Activated CD4-positive, CD25-positive, alpha-beta regulatory T cell treated with anti-CD3 and anti-CD28 coated beads, Interleukin-2, amount 50 U/mL, for 24 hours (primary cell): ENCODE measurements at places on chromosomes 16 and 17.

- ATAC-seq, result no peak
Observed at GRCh38 chr17:57308543-57309186, 52.3 kb downstream of the MSI2 start.

DNA sequence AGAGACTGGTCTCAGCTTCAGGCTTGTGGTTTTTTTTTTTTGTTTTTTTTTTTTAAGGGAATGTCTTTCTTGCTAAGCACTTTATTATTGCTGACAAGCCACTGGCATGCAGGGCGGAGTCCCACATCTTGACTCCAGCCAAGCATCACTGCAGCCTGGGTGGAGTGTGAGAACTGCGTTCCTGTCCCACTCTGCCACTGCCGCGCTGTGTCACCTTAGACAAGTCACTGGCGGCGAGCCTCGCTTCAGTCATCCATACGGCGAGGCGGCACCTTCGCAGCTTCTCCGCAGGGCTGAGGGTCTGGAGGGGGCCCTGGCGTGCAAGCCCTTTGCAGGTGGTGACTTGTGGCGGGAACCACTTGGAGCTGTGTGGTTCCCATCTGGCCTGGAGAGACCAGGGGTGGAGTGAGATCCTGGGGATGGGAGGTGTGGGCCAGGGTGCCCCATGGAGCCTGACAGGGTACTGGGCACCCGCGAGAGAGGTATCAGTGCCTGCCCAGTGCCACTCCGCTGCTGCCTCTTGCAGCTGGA lies 99.1 kb upstream of the CIBAR2 start:
- ATAC-seq, result no peak

GRCh38 chr17:5485270-5486205 lies at the start of gene DERL2:
DERL2 (minus strand) TSS chr17:5486178; CDS start chr17:5486161, 17 bp downstream.
- peak; percentile 3 for ATAC-seq

- ATAC-seq, result no peak
Observed at GRCh38 chr17:1730326-1731193, 6.1 kb downstream of the WDR81 start.

GRCh38 chr16:87918338-87918737 lies 18.0 kb downstream of the CA5A start:
- no peak for ATAC-seq

GRCh38 chr16:80092681-80093080 lies 448.1 kb upstream of the DYNLRB2 start:
- ATAC-seq, result no peak

- no peak for ATAC-seq
Observed at GRCh38 chr17:28612936-28613872, 781 bp downstream of the RSKR start.

- ATAC-seq, result no peak
Observed at GRCh38 chr17:75683583-75683982, 16.4 kb downstream of the SAP30BP start.

GRCh38 chr17:18978655-18979054 lies 25.9 kb downstream of the FAM83G start:
- no peak for ATAC-seq

DNA sequence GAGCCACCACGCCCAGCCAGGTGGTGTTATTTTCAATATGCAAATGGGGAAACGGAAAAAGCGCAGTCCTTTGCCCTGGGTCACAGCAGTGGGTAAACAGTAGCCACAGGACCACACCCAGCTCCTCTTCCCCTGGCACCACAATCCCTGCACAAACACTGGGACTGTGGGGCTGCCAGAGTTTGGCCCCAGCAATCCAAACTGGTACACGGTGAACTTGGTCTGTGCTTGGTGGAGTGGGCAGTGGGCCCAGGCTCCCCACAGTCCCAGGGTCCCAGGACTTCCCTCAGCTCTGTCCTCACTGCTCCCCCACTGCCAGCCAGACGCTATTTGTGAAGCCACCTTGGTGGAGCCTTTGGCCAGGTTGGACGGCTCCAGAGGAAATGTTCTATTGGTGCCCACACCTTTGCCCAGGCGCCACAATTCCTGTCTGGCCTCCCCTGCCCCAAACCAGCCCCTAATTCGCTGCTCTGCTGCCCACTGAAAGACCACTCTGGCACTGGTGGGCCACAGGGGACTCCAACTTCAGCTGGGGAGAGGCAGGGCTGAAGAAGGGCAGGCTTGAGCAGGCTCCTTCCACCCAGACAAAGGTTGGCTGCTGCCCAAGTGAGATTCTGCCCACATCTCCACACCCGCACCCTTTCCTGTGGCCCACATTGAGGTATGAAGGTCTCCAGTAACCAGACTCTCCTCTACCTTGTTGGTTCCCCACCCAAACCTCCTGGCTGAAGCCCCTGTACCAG lies 2.1 kb downstream of the CHAD start:
- ATAC-seq, result no peak

DNA sequence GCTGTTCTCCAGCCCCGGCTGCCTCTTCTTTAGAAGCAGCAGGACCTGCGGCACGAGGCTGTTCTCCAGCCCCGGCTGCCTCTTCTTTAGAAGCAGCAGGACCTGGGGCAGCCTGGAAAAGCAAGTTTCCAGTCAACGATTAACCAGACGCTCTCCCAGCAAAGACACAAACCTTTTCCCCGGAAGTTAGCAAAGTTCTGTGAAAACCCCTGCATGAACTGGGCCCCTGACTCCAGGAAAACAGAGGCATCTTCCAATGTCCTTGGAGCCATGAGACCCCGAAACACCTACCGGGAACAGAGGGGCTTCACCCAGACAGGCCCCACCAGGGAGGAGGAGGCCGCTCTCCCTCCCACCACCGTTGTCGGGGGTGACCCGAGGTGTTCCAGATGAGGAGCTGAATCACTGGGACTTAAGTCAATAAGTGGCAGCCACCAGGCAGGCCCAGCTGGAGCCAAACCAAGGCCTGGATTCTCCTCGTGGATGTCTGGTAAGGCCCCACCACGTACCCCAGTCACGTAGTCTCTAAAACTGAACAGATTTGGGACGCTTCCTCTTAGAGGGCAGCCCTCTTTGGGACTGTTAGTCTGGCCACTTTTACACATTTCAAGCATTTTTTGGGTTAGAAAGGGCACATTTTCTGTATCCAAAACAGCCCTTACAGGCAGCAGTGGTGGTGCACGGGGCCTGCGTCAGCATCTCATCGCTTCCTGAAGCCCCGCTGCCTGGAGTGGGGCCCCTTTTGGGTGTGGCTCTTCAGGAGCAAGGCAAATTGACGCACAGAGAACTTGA lies at the start of gene RPH3AL:
Gene RPH3AL (minus strand): TSS at position 387 of the 792 bp plus-strand sequence. CDS start 25,264 bp downstream, outside the sequence.
- ATAC-seq, result no peak

GRCh38 chr16:24698308-24698707 lies 31.1 kb upstream of the TNRC6A start:
- no peak for ATAC-seq

DNA sequence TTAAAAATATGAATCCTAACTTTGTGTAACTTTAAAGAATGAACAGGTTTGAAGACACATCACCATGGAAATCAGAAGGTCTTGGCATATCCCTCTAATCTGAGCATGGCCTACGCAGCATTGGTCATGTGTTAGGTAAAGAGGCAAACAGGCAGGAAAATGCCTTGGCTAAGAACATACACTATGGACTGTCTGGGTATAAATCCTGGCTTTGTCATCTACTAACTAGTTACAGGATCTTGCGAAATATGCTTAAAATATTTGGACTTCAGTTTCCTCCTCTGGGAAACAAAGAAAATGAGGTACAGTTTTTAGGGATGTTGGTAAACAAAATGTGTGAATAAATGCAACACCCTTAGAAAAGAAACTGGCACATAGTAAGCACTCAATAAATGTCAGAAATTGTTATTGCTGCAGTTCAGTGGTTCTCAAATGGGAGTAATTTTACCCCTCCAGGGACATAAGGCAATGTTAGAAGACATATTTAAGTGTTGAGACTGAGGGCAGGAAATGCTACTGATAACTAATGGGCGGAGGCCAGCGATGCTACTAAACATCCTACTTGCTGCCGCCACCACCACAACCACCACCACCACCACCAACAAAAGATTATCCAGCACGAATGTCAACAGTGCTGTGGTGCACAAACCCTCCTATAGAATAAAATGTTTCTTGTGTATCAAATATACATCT lies 770.8 kb upstream of the SOX9 start:
- ATAC-seq, result no peak

DNA sequence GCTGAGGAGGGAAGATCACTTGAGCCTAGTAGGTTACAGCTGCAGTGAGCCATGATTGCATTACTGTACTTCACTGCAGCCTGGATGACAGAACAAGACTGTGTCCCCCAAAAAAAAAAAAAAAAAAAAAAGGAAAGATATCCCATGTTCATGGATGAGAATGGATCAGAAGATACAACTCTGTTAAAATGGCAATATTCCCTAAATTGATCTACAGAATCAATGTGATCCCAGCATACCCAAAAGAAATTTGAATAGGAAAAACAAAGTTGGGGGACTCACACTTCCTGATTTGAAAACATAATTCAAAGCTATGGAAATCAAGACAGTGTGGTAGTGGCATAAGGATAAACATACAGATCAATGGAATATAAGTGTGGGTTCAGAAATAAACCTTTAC lies 12.7 kb upstream of the KANSL1 start:
- no peak for ATAC-seq

GRCh38 chr16:19419698-19420075 lies 2.0 kb downstream of the TMC5 start:
- ATAC-seq, result no peak

GRCh38 chr17:4142107-4142900 lies 526 bp downstream of the ZZEF1 start:
- ATAC-seq, result peak; percentile 0

GRCh38 chr16:89084411-89084810 lies 9.2 kb upstream of the ACSF3 start:
- no peak for ATAC-seq

DNA sequence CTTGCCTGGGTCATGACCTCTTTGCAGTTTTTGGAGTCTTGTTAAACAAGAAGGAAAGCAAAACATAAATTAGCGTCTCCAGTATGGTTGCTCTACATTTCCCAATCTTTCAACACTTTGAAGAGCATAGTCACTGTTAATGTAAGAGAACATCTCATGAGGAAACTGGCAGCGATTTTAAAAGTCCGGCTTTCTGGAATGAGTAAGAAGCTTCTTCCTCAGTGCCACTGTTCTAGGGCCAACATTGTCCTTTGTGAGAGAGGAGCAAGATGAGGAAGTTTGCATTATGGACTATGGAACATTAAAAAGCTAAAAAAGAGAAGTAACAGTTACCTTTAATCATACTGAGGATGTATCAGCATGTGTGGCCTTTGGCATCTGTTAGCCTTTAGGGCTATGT lies 73.1 kb downstream of the WNT3 start:
- ATAC-seq, result no peak

GRCh38 chr17:40307740-40308239 lies 1.2 kb upstream of the RARA start:
- no peak for ATAC-seq

DNA sequence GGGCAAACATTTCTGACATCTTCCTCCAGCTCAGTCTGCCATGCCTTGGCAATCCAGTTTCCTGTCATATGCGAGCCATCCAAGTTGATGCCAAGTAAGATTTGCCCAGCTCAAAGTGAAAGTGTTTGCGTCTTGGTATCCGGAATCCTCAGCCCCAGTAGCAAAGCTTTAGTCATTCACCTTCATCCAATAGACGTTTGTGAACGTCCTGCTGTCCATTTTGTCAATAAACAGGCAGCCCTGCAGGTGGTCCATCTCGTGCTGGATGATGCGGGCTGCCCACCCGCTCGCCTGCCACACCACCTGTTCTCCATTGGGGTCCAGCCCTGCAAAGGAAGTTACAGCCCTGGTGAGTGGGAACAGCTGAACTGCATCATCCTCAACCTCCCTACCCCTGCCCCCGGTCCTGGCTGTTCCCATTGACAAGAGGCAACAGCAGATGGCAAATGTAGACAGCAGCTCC lies 1.5 kb downstream of the PDF start:
- no peak for ATAC-seq

DNA sequence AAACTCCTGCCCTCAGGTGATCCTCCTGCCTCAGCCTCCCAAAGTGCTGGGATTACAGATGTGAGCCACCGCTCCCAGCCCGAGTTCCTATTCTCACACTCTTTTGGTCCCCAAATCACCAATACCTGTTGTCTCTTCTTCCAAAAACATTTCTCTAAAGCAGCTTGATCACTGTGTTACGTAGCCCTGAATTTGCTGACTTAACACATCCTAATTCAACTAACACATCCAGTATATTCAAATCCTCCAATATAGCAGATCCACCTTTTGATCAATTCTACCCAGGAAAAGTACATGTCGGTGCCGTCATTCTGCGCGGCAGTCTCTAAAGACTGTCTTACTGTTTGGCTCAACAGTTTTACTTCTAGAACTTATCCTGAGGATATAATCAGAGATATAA lies 191.3 kb downstream of the ZNF18 start:
- ATAC-seq, result no peak

DNA sequence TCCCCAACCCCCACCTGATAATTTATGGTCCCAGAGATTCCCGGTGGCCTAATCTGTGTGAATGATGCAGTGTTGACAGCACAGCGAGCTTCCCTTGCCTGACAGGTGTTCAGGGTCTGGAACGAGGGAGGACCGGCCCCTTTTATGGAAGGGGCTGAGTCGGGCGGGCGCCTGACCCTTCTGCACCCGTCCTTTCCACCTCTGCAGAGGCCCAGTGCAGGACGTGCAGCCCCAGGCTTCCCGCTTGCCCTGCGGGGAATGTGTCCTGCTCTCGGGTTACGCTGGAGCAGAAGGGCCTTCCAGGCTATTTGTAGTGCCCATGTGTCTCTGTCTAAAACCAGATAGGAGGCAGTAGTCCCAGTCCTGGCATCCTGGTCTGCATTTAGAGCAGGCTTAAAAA lies 16.2 kb downstream of the SMTNL2 start:
- ATAC-seq, result no peak

DNA sequence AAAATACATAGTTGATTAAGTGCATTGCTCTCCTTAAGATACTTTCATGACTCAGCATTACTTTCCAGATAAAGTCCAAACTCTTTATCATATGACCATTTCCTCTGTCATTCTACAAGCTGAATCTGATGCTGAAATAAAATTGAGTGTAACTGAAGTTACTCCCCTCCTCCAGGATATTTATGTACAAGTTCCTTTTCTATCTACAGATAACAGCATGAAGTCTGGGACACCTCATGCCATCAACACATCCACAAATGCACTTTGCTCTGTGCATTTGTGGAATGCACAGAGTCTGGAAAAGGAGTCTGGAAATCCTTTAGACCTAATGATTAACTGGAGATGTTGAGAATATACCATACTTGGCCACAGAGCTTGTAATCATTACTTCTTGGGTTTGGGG lies 60.5 kb downstream of the ACSM2B start:
- no peak for ATAC-seq

DNA sequence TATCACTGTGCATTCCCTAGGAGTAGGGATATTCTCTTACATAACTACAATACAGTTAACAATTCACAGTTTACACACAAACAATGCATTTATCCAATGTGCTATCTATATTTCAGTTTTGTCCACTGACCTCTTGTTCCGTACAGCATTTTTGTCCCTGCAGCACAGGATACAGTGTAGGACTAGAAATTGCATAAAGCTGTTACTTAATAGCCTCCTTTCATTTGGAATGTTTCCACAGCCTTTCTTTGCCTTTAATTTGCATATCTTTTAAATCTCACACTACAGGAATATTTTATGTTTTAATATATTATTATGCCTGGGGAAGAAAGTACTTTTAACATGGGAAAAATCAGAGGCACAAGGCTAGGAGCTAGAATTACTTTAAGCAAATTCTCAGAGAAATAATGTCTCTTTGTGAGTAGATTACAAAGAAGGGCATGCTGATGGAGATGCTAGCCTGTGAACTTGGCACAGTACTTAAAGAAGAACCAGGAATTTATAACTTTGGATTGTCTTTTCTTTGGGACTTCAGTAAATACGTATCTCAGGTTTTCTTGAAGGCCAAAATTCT lies 144.3 kb downstream of the ITFG1 start:
- no peak for ATAC-seq
